ENCODE measurements at places on chromosomes 2 and 18.
A peak's percentile ranks its signal among the peaks of the same experiment; 100 is the strongest.

- DNase-seq: no peak
Measured at GRCh38 chr2:19762959-19763605, 138.7 kb downstream of the TTC32 start.

DNA sequence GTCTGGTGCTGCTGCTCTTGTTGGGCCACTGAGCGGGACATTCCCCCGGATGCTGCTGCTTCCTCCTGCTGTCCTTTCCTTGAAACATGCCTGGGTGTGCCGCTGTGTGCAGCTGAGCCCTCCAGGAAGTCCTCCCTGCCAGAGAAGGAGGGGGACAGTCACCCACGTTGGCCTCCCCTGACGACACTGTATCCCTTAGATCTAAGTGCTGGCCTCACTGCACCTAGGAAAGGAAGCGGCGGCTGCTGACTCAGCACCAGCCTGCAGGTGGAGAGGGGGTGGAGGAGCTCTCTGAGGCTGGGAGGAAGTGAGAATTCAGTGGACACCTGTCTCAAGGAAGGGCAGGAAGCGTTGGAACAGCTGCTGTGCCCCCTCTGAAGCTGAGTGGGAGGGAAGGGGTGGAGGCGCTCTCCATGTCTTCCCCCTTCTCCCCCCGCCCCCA, 239.8 kb downstream of the HAUS1 start:
- DNase-seq: peak; percentile 79

DNA sequence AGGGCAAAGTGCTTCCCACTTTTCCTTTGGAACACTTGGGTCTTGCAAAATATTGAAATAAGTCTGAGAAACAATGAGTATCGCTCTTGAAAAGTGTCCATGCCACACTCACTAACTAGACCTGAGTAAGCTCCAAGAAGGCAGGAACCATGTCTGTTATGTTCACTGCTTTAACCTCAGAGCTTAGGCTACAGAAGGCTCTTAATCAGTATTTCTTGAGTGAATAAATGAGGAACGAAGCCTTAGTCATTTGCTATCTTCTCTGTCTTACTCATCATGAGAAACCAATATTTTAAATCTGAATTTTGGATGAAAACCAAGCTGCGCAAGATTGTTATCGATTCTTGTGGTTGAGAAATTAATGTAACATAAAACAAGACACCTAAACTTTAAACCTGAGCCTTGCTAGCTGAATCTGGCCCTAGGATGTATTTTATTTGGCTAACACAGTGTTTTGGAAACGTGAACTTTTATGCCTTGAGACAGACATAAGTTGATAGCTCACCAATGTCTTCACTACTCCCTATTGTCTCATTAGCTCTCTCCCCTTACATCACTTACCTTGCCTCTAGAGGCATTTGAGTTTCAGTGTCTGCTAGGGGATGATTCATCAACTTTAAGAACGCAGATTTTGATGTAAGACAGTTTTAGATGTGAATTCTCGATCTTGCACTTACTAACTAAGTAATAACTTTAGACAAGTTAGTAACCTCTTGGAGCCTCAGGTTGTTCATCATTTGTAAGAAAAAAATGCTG, 392.8 kb upstream of the MEIS1 start:
- DNase-seq: no peak

- peak; percentile 17 for DNase-seq
Measured at GRCh38 chr2:196758474-196759377, 40.8 kb downstream of the GTF3C3 start.

- DNase-seq: peak; percentile 51
Measured at GRCh38 chr2:238462782-238463396, 36.2 kb downstream of the ASB1 start.

GRCh38 chr2:111951486-111951885, 53.1 kb downstream of the MERTK start:
- no peak for DNase-seq

DNA sequence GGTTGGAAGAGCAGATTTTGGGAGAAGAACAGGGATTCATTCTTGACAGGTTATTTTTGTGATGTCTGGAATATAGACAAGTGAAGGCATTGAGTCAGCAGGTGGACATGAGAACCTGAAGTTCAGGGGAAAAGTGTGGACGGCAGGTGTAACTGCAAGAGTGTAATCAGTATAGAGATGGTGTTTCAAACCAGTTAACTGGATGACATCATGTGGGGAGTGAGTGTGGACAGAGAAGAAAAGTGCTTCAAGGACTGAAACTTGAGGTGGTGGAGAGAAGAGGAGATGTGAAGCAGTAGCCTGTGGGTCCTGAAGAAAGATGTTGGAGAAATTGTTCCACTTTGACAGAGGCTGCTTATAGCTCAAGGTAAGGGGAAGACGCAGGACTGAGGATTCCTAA, 7.1 kb downstream of the IL1RL1 start:
- no peak for DNase-seq

GRCh38 chr2:96564026-96564425, 27.5 kb downstream of the ARID5A start:
- no peak for DNase-seq

GRCh38 chr2:96225016-96225533, 16.4 kb upstream of the STARD7 start:
- DNase-seq: no peak

DNA sequence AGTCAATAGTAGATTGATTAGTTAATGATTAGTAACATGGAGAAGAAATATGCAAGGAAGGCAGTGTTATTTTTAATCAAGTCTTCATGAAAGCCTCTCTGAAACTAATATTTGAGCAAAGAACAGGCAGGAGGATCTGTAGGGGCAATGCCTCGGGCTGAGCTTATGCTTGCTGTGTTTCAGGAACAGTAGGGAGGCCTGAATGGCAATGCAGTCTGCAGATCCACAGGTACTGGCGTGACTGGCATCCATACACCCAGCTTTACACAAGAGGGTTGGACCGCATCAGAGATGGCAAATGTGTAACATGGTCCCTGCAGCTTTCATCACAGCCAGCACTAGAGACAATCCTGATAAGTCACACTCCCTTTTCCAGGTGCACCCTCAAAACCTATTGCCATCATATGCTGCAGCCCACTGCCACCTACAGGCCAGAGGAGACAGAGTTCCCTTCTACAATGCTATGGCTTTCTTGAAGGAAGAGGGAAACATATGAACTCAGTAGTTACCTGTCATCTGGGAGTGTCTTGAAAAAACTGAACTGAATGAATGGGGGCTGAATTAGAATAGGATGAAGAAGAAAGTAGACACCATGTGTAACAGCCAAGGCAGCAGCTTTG, 582.4 kb upstream of the RAB6C start:
- DNase-seq: peak; percentile 66

- DNase-seq: no peak
Measured at GRCh38 chr2:72765997-72766609, 59.7 kb downstream of the EXOC6B start.

- DNase-seq: no peak
Measured at GRCh38 chr2:142462306-142462705, 331.5 kb upstream of the LRP1B start.

DNA sequence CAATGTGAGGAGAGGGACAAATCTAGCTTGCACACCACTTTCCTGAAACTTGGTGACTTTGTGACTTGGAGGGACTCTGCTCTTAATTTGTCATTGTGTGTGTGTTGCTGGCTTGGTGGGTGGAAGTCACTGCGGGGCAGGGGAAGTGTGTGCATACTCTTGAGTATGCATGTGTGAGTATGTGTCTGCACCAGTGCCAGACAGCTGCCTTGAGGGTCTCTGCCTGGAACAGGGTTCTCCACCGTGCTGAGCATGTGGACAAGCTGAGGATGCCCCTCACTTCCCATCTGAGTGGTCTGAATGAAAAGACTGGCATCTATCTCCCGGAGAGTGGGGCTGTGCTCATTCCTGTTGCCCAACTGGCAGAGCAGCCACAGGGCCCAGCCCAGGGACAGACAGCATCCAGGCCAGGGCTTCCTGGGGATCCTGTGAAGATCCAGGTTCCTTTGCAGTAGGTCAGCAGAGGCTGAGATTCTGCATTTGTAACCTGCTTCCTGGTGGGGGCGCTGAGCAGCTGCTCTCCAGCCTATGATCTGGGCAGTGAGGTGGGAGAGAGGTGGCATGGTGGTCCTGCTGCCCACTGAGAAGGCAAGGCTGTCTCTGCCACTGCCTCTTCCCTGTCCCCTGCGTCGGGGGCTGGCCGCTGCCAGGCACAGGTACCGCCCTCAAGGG, 138.9 kb upstream of the HAAO start:
- no peak for DNase-seq

DNA sequence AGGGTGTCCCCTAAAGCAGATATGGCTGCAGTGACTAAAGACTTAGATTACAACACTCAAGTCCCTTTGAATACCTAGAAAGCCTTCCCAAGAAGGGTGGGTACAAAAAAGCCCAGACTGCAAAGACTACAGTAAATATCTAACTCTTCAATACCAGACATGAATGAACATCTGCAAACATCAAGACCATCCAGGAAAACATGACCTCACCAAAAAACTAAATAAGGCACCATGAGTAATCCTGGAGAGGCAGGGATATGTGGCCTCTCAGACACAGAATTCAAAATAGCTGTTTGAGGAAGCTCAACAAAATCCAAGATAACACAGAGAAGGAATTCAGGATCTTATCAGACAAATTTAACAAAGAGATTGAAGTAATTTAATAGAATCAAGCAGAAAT, 138.2 kb upstream of the OTOS start:
- no peak for DNase-seq

DNA sequence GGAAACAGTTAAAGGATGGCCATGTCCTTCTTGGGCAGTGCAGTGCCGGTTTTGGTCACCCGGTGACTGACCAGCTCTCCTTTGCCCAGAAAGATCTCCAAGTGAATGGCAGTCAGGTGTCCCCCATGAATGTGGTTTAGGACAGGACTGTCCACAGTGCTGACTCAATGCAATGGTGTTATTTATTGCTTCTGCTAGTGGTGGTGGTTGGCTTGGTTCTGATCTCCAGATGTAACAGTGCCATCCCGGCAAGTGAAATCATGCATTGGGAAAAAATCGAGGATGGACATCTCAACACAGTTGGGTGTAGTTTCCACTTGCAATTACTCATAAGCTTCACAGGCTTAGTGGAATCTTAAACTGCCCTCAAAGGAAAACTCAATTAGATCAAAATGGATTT, 81.9 kb downstream of the TGOLN2 start:
- DNase-seq: no peak

GRCh38 chr2:221102896-221103688, 469.0 kb downstream of the EPHA4 start:
- no peak for DNase-seq

GRCh38 chr2:69997015-69997830, 35.8 kb upstream of the ASPRV1 start:
- DNase-seq: no peak

GRCh38 chr2:119490653-119491195, 33.6 kb downstream of the SCTR start:
- DNase-seq: no peak

DNA sequence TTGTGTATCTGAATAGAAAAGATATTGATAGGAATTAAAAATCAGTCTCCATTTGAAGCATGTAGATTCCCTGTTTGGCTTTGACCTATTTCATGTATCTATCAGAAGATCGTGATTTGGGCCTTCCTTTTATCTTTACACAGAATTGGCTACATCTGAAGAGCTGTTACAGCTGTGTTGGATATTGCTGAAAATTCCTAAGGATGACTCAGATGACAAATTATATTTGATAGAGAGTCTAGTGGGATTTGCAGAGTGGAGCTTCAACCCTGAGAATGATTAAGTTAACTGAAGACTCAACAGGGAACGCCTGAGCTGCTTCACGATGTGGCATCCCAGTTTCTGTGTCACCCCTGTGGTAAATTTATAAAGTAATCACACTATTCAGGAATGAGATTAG, 4.9 kb upstream of the COL3A1 start:
- no peak for DNase-seq

DNA sequence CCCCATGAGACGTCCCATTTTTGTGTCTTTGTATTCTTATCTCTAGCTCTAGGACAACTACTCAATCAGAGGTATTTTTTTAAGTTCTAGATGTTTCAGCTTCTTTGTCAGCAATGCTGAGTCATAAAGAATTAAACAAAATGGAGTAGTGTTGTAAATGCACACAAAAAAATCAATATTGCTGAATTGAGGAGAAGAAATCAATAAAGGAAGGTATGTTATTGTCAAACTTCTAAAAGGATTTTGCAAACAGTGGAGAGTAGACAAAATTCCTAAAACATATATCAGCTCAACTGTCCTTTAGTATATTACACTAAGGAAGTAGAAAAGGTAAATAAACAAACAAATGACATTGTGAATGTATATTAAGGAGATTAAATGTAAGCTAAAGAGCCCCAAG, 726.1 kb upstream of the NRXN1 start:
- no peak for DNase-seq

DNA sequence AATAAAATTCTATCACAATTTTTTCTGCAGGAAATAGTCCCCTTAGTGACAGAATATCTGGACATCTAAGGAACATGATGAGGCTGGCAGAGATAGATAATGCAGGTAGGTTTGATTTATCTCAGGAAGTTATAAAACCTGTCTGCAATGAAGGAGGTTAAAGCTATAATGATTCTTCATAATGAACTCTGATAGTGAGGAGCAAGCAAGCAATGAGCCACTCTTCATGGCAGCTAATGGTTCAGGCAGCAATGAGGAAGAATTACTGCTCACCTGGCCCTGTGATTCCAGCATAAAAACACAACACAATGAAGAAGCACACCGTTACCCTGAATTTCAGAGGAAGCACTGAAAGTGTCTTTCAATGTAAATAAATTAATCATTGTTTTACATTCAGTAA, 599.6 kb upstream of the PKDCC start:
- no peak for DNase-seq

GRCh38 chr18:61388010-61388409, 54.8 kb downstream of the CDH20 start:
- DNase-seq: no peak

GRCh38 chr2:113138428-113139322, 11.3 kb downstream of the IL1RN start:
- peak; percentile 57 for DNase-seq

DNA sequence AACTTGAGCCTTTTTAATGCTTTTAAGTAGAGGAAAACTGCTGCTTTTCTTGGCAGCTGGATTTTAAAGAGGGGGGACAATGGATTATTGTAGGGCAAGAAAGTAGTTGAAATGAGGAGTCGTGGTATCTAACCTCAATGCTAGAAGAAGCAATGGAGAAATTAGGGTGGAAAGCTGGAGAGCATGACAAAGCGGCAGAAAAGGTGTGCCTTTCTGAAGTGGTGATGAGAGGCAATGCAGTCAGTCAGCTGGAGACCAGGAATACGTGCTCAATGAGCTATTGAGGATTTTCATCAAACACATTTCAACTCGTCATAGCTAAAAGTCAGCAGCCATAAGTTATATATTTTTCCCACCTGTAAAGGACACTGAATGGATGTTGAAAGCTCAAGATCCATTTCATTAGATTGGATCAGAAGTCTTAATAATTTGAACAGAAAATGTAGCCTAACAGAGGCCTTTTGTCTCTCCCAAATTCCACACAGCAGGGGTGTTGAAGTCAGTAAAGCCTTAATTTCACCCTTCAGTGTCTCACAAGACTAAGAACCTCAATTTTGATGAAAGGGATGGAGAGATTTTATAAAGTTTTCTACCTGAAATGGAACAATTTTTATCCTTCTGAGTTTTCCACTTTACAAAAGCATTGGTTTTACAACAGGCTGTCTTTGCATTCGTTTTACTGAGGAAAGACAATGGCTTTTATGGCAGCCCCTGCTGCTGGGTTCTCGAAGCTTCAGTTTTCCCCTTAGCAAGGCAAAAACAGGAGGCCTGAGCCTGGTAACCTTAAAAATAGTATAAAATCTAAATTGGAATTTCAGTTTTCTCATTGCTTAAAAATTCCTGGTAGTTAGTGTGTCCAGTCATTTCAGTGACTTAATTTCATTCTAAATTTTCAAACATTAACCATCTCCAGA, 131.1 kb downstream of the CCDC102B start:
- no peak for DNase-seq
